CD4-positive, alpha-beta memory T cell (primary cell): ENCODE measurements at places on chromosomes 2 and 18. TPM values are rescaled to one million over a fixed set of nuclear protein-coding genes. Genes with fewer than 3 reads are reported as not detected.

- no peak within 1 kb of the TSS for H3K27ac ChIP-seq
- H3K36me3 ChIP-seq, result no peaks in the 10 kb centered on the region
- H3K4me3 ChIP-seq, result no peak within 1 kb of the TSS
- peaks cover 28% of the 10 kb centered on the region for H3K27me3 ChIP-seq
- peaks cover 25% of the 10 kb centered on the region for H3K4me1 ChIP-seq
Observed at GRCh38 chr2:113278742-113279139, at the start of gene PAX8. Gene PAX8, minus strand, starts transcription at chr2:113278921. Its CDS starts 527 bp downstream, at chr2:113278394.

GRCh38 chr18:6659963-6660725, 69.4 kb upstream of the ARHGAP28 start:
- DNase-seq, result no peak
- no peaks in the 10 kb centered on the region for H3K27me3 ChIP-seq
- H3K4me1 ChIP-seq, result no peaks in the 10 kb centered on the region
- H3K27ac ChIP-seq, result no peak overlapping the region

- H3K4me1 ChIP-seq, result no peaks in the 10 kb centered on the region
- DNase-seq, result no peak
- H3K4me3 ChIP-seq, result no peak overlapping the region
Observed at GRCh38 chr2:39568116-39568515, 97.6 kb upstream of the TMEM178A start.

DNA sequence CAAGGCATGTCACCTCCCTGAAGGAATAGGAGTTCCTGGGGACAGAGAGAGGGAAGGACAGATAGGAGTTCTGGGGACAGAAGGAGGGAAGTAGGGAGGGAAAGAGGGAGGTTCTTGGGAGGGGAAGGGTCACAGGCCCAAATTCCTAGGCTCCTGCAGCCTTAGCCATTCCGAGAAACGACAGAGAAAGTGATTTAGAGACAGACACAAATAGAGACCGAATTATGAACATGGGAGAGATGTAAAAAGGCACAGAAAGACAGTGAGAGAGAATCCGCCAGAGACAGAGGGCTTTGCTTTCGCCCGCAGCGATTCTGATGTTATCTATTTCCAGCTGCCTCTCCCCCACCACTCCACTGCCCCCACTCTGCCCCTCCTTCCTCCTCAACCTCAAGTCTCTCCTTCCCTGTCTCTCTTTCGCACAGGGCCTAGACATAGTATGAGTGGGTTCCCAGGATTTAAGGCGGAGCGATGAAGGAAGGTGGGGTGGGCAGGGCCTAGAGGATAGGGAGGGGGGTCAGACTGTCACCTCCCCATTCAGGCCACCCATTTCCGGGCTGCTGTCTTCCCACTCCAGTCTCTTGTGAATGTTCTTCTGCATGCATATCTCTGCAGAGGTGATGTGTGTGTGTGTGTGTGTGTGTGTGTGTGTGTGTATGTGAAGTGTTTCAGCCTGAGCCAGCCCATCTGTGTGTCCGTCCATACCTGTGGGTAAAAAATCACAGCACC, 3.3 kb upstream of the WNT6 start:
- H3K4me3 ChIP-seq, result no peak overlapping the region
- DNase-seq, result no peak
- no peak overlapping the region for H3K27ac ChIP-seq
- H3K27me3 ChIP-seq, result peaks cover 41% of the 10 kb centered on the region

- H3K27ac ChIP-seq, result no peak overlapping the region
- no peaks in the 10 kb centered on the region for H3K4me1 ChIP-seq
- no peaks in the 10 kb centered on the region for H3K36me3 ChIP-seq
- no peaks in the 10 kb centered on the region for H3K27me3 ChIP-seq
- H3K4me3 ChIP-seq, result no peak overlapping the region
Observed at GRCh38 chr18:23280844-23281243, 145.6 kb downstream of the CABLES1 start.

Gene EVX2
- polyA plus RNA-seq, result not detected

Gene ACMSD
- not detected for polyA plus RNA-seq

Gene CD8B2
- not detected for polyA plus RNA-seq

Gene AQP12B
- not detected for polyA plus RNA-seq

Gene PROM2
- polyA plus RNA-seq, result not detected

Gene CYP20A1
- 25.6 TPM for polyA plus RNA-seq
